Fibroblast of mammary gland (primary cell): ENCODE measurements at places on chromosomes 7 and 10.

- DNase-seq = peak; percentile 47
These were observed 22.2 kb upstream of the LYZL1 start for GRCh38 chr10:29266641-29267040.

DNA sequence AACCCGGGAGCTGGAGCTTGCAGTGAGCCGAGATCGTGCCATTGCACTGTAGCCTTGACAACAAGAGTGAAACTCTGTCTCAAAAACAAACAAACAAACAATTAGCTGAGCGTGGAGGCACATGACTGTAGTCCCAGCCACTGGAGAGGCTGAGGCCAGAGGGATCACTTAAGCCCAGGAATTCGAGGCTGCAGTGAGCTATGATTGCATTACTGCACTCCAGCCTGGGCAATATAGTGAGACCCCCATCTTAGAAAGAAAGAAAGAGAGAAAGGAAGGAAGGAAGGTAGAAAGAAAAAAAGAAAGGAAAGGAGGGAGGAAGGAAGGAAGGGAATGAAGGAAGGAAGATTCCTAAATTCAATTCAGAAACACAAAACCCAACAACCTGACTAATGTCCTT, 141.3 kb upstream of the TNRC18 start:
- DNase-seq = no peak

GRCh38 chr10:42926843-42927242, 144.2 kb downstream of the BMS1 start:
- peak; percentile 53 for DNase-seq

DNA sequence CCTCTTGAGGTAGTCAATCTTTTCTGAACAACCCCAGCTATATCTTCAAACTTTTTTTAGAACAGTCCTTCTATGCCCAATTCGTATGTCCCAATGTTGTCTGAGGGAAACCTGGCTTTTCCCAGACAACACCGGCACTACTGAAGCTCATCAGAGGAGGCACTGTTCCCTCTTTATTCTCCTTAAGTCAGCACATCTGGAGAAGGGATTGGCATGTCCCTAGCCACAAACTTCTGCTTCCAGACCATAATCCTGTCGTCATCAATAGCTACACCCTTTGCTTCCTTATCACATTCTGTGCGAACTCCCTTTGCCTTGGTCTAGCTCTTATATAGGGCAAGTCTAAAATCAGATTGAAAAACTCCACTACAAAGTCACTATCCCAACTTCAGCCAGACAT, 22.9 kb downstream of the PON3 start:
- DNase-seq = no peak

- peak; percentile 31 for DNase-seq
These were observed 222.8 kb downstream of the TNS3 start for GRCh38 chr7:47358944-47359588.

GRCh38 chr7:12067156-12067831, 143.8 kb upstream of the TMEM106B start:
- DNase-seq = peak; percentile 48

DNA sequence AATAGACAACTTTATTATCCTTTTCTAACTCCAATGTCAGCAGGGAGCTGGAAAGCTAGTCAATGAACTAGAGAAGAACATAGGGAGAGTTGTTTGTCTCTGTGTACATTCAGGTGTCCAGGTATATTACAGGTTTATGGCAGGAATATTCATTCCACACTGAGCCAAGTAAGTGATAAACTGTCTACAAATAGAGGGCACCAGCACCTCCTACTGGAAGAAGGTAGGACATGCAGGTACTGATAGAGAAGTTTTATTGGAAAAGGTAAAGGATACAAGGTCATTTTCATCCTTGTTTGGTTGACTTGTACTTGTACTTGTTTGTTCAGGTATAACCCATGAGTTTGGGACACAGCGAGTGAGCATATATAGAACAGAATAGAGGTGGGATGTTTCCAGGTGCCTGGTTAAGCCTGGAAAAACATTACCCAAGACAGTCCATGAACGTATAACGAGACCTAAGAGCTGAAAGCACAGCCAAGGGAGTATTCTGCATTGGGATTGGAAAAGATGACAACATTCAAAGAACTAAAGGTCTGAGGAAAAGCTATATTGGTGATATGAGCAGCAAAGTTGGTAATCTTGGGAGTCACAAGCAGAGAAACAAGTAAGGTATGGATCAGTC, 61.4 kb upstream of the PPP1R3C start:
- DNase-seq = peak; percentile 59

DNA sequence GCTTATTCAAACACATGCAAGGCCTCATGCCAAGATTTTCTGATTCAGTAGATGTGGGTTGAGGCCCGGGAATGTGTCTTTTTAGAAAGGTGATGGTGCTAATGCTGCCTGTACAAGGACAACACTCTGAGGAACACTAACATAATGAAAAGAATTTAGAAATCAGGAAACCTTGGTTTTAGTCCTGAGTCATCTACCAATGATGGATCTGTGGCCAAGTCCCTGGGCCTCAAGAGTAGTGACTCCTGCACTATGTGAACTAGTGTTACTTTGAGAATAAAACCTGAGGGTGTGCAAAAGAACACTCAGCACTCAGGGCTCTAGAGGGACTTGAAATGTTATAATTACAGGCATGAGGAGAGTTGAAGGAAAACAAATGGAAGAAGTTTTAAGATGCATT, 741.7 kb upstream of the GALNT17 start:
- DNase-seq = peak; percentile 69

- DNase-seq = no peak
These were observed 72.3 kb upstream of the ACBD5 start for GRCh38 chr10:27312854-27313253.

DNA sequence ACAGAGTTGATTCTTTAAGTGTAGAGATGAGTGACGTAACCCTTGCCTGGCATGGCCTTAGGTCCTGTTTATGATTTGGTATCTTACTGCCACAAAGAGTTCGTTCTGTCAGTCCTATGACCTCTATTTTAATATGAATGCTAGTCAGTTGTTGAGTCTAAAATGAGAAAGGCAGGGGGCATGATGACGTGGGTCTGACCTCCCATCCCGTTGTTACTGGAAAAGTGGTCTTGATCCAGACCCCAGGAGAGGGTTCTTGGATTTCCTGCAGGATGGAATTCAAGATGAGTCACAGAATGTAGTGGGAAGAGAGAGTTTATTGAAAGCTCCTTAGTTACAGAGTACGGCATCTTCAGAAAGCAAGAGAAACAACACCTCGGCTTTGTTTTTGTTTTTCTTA, 317.0 kb upstream of the COBL start:
- no peak for DNase-seq

- no peak for DNase-seq
These were observed 615.1 kb downstream of the ZWINT start for GRCh38 chr10:55746002-55746401.

- DNase-seq = peak; percentile 57
These were observed 34.9 kb upstream of the TMEM248 start for GRCh38 chr7:66886152-66886551.

GRCh38 chr7:34121366-34121765, 216.0 kb downstream of the BMPER start:
- no peak for DNase-seq

DNA sequence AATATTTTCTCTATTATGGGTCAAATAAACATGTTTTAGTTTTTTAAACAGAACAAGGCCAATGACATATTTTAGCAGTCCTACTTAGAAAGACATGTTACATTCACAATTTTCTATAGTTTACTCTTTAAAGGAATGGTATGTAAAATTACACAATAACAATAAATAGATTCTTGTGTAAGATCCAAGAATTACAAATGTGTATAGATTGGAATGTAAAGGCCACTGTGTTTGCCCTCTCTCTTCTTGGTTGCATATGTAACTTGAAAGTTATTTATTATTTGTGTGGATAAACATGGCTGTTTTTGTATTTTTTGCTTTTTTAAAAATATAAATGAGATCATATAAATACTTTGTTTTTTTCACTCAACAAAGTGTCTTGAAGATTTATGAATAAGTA, 979.3 kb upstream of the CELF2 start:
- DNase-seq = no peak

GRCh38 chr7:39187130-39187529, 209.4 kb downstream of the POU6F2 start:
- no peak for DNase-seq

- peak; percentile 21 for DNase-seq
These were observed 106.1 kb downstream of the CLEC2L start for GRCh38 chr7:139629392-139630082.

GRCh38 chr10:11838298-11838852, 15.2 kb downstream of the PROSER2 start:
- DNase-seq = no peak

- DNase-seq = peak; percentile 82
These were observed 87.4 kb downstream of the CHN2 start for GRCh38 chr7:29281782-29282541.

DNA sequence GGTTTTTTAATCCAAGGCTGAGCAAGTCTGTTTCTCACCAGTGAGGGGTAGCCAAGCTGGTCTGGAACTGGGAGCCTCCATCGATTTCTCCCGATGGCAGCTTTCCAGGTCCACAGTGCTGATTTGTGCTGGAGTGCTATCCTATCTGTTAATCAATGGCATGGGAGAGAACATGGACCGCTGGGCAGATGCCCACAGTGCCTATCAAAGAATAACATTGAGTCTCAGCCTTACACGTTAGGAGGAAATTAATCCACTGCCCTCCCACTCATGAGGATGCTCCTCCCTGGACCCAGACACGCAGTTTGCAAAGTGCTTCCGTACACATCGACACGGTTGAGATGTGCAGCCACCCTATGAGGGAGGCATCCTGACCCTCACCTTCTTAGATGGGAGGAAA, 36.0 kb upstream of the CUX1 start:
- DNase-seq = no peak

GRCh38 chr10:131806146-131806545, 94.7 kb upstream of the PPP2R2D start:
- DNase-seq = no peak

GRCh38 chr10:69860271-69860670, 58.6 kb downstream of the COL13A1 start:
- no peak for DNase-seq

DNA sequence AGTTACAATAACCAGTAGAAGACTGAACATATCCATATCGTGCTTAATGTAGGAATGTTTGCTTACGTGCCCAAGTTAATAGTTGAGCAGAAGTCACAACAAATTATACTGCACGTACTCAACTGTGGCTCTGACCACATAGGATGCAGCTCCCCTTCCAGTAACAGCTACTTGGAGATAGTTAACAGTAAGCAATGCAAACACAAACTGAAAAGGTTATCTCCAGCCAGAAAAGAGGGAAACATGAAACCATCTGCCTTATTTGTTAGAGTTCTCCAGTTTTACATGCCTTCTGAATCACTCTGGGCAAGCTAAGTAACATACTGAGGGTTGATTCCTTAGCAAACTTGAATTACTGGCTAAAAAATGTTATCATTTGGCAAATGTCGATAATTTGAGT, 9.8 kb downstream of the DHX32 start:
- DNase-seq = no peak

DNA sequence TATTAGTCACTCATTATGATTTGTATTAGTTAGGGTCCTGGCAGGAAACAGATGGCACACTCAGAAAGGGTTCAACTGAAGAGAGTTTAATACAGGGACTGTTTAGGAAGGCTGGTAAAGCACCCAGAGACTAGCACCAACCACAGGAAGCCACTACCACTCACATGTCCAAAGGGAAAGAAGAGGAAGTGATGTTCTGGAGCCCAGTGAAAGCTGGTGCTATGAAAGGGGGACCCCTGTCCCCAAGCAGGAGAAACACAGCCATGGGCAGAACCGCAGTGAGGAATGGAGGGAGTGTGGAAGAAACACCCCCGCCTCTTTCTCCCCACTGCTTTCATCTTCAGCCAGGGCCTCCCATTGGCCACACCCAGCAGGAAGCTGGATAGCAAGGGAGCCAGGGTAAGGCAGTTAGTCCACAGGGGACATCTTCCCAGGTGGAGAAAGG, 3.2 kb upstream of the VSIR start:
- no peak for DNase-seq

- no peak for DNase-seq
These were observed 95.9 kb downstream of the POLL start for GRCh38 chr10:101492205-101492604.

DNA sequence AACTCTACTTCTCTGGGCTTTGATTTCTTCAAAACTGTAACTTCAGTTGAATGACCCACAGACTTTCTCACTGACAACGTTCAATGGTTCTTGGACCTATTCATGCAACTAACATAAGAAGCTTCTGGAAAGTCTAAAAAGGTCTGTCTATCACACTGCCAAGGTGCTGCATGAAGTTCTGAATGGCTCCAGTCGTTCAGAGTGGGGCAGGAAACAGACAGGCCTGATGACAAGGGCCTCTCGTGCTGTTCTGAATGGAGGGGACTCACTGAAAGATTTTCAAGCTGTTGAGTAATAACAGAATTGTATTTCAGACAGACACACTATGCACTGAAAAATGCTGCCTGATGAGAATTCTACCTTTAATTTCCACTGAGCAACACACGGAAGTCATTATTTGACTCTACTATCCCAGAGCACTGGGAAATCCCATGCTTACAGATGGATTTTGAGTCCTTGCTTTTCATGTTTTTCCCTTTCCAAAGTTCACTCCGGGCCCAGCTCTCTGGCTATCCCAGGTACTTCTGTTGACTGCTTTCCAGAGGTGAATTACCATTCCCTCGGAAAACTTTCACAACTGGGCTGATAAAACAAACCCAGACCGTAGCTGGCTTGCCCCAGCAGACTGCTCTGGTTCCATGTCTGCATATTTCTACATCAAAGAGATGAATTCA, 204.9 kb upstream of the FRMD4A start:
- no peak for DNase-seq

DNA sequence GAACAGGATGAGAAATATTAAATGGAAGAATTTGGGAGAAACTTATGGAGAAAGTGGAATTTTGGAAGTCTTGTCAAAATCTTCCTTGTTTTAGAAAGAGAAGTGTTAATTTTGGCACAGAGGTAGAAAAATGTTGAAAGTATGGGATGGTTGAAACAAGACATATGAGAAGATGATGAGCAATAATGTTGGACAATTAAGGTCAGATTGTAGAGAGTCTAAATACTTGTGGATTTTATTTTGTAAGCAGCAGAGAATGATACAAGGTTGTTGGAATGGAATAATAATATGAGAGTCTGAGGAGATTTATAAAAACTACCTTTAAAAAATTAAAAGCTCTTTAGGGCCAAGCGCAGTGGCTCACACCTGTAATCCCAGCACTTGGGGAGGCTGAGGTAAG, 34.6 kb downstream of the PHTF2 start:
- no peak for DNase-seq

DNA sequence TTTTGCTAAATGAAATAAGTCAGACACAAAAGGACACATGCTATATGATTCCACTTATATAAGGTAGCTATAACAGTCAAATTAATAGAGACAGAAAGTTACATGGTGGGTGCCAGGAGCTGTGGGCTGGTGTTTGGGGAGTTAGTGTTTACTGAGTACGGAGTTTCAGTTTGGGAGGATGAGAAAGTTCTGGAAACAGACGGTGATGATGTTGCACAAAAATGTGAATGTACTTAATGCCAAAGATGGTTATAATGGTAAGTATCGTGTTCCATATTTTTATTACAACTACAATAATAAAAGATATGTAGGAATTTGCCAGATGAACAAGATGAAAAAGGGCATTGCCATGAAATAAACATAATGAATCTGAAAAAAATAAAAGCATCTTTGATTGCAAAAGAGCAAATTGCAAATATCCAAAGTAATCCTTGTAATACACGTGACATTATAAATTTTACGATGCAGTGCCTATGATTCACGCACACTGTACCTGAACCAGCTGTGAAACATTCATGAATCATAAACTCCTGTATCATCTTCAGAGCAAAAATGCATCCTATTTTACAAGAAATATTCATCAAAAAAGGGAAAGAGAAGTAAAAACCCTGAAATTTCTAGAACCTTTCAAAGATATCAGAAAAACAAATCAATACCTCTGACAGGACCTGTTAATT, 676.7 kb downstream of the PCDH15 start:
- no peak for DNase-seq
